Subcutaneous adipose tissue (tissue), 4 donors: ENCODE measurements at places on chromosomes 11 and 22. TPM values are rescaled to one million over a fixed set of nuclear protein-coding genes. Genes with fewer than 3 reads are reported as not detected.

The NAV2 gene
- total RNA-seq, result 24.5 TPM

The HBG2 gene
- total RNA-seq, result not detected

The GVQW3 gene
- 0.49 TPM for total RNA-seq

The FAM180B gene
- total RNA-seq, result 0.82 TPM
